SK-MEL-5 (cell line): ENCODE measurements at places on chromosomes 2 and 18. TPM values are rescaled to one million over a fixed set of nuclear protein-coding genes. Genes with fewer than 3 reads are reported as not detected.
A peak's percentile ranks its signal among the peaks of the same experiment; 100 is the strongest.

ACVR1 gene
- total RNA-seq: 6.1 and 7.2 TPM in 2 replicates

VIT gene
- not detected in 2 replicates for total RNA-seq

LYG1 gene
- 0.29 and 0.50 TPM in 2 replicates for total RNA-seq

DYSF gene
- total RNA-seq: 0.50 and 0.56 TPM in 2 replicates

DNA sequence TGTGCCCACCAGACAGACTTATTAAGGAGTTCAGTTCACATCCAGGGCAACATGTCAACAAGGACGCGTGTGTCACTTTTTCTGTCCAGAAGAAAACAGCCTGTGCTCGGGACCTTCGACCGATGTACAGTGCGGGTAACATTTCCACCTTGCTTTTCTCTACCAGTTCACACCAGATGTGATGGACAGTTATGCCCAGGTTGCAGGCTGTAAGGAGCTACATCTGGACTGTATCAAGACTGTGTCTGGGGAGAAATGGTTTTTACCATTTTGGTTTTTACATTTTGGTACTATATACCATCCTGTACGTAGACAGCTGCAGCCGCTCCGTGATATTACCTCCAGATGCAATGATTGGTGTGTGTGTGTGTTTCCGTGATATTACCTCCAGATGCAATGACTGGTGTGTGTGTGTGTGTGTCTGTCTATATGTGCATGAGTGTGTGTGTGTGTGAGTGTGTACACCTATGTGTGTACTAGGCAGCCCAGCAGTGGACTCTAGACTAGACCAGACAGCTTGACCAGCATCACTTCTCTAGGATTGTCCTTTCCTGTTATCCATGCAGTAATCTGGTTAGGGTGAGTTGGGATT is 118.0 kb downstream of the COL6A3 start:
- no peak for DNase-seq

DNA sequence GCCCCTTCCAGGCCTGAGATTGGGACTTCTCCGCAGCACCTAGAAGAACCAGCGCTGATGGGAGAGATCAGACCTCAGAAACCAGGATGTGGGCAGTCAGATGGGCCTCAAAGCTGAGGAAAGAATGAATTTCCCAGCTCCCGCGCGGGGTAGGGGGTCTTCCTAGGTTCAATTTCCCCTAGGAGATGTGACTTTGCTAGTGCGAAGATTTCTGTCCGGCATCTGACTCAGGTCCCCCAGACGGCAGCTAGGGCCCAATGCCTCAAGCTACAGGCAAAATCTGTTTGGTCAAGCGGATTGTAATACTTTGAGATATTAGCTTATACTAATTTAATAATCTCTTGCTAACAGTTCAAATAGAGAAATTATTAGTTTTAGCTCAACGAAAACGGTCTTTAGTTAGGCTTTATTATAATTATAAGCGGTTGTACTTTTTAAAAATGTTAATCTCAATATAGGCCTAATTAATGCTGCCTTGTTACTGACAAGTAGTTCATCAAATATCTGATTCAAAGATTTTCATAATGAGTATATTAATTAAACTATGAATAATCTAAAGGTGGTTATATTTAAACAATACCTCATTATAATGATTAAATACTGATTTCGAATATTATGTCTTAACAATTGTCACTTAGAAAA is 5.8 kb downstream of the DLX1 start:
- DNase-seq: no peak

GRCh38 chr2:131077182-131077846 is 15.9 kb downstream of the FAM168B start:
- DNase-seq: no peak

DNA sequence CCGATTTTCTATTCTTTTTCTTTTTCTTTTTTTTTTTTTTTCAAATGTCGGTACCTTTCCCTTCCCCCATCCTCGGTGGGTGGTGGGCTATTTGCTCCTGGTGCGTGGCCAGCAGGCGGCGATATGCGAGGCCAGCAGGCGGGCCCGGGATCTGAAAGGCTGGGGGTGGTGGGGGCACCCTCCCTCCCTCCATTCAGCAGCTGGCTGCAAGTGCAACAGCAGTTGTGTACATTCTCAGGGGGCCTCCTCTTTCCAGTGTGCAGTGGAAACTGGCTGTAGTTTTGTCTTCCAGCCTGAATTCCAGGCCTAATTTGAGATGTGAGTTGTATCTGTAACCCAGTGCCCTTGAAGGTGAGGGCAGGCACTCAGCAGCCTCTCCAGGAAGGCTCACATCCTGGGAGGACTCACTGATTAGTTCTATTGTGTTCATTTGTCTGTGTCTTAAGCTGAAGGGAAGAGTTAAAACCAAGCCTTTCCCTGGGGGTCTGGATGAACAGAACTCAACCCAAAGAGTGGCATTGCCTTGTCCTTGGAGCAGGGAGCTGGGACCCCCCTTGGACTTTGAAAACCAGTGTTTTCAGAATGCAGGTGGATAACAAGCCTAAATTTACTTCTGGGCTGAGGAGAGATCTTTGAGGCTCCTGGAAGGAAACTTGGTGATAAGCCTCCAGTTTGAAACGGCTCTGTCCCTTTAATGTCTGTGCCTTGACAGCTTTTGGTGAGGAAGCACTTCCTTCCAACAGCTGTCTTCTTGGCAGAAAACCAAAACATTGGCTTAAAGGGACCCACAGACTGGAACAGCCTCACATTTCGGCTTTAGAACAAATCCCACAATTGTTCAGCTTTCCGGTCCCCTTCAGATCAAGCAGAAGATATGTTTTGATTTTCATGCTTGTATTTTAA is 3.3 kb downstream of the MYCN start:
- DNase-seq: peak; percentile 38

DNA sequence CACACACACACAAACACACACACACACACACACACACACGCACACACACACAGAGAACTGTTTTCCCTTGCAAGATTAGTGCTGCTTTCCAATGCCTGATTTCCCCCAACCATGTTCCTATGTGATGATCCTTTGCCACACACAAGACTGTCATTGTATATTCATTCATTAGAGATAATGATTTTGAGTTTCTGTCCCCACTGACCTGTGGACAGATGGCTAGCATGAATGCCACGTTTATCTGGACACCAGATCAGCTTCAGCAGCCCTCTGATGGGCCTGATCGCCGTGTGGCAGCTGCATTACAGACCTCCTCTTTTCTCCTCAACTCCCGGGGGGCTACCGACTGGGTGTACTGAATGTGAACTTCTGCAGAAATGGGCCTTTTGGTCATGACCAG is 353.0 kb downstream of the MYCN start:
- DNase-seq: no peak

- no peak for DNase-seq
These were observed 192.1 kb upstream of the ID2 start for GRCh38 chr2:8489751-8490150.

GRCh38 chr2:116879650-116880160 is 934.8 kb upstream of the DDX18 start:
- no peak for DNase-seq

- no peak for DNase-seq
These were observed 78.7 kb downstream of the GBX2 start for GRCh38 chr2:236089271-236090026.

- DNase-seq: peak; percentile 75
These were observed 37.8 kb upstream of the MRPL19 start for GRCh38 chr2:75608684-75609333.

- DNase-seq: no peak
These were observed 64.6 kb downstream of the NAB1 start for GRCh38 chr2:190713471-190713870.

DNA sequence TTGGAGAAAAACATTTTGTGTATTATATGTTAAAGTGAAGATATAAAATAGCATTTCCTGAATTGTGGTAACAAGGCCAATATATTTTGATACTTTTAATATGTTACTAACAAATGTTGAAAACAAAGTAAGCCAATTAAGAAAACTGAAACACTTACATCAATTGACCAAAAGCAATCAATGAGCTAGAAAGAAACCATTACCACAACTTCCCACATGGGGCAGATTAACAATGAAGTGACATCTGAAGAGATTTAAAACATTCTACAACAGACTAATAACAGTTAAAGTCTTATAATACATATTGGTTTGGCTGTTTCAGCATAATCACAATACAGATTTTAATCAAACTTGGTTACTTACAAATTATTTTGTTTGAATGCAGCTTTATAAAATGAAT is 282.4 kb upstream of the NETO1 start:
- no peak for DNase-seq

GRCh38 chr18:26813043-26813442 is 52.5 kb downstream of the AQP4 start:
- DNase-seq: peak; percentile 65

GRCh38 chr18:12858991-12859390 is 25.0 kb downstream of the PTPN2 start:
- DNase-seq: no peak

GRCh38 chr2:96207073-96207773 is 1.4 kb downstream of the STARD7 start:
- peak; percentile 4 for DNase-seq

- DNase-seq: no peak
These were observed 1.0 kb upstream of the MAP4K4 start for GRCh38 chr2:101696272-101697123.

- DNase-seq: no peak
These were observed 99.4 kb upstream of the DSEL start for GRCh38 chr18:67615876-67616275.

- DNase-seq: no peak
These were observed 33.5 kb upstream of the SLC66A3 start for GRCh38 chr2:11121823-11122155.

DNA sequence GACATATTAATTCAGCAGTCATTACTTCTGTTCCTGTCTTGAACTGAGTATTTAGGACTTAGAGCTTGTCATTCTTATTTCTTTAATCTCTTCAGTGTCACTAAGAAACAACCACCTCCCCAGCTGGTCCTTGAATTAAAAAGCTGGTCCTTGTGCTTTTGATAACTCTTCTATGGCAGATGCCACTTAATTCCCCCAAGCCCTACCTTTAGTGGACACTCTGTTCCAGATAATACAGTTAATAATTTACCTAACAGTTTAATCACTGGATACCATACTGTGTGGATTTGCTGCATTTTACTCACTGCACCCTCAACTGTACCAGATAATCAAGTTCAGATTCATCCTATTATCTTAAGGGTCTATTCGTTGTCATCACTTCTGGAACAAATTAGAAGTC is 73.1 kb downstream of the SKA1 start:
- DNase-seq: no peak

DNA sequence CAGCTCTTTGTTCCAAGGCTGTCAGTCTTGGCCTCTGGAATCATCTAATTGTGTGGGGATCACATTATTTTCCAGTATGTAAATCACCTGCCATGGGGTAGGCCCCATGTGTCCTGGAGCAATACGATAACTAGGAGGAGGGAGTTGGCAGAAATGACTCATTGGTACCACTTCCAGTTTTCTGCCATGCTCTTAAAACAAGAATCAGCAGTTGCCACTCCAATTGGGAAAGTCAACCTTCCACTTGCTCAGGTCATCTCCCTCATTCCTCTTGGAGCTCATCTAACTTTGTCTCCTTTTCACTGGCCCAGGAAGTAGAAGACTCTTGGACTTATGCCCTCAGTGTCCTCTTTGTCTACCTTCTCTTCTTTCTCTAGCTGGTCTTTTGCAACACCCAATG is 487.0 kb downstream of the SLC4A3 start:
- DNase-seq: no peak

DNA sequence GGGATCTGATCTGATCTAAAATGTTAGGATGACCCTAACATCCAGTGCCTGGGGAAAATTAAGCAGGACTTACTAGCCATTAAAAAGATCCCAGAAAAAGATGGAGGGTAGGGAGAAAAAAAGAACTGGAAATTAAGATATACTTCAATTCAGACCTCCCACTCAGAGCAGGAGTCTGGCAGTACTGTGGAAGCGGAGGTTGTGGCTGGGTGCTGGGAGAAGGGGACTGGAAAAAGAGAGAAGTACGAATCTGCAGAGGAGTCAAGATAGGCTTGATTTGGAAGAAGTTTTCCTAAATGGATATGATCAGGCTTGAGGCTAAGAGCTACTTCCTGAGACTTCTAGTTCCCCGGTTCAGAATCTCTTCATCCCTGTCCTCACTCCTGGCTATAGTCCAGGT is 33.5 kb upstream of the IHH start:
- no peak for DNase-seq

- peak; percentile 48 for DNase-seq
These were observed 43.6 kb downstream of the TSPYL6 start for GRCh38 chr2:54212456-54212855.

DNA sequence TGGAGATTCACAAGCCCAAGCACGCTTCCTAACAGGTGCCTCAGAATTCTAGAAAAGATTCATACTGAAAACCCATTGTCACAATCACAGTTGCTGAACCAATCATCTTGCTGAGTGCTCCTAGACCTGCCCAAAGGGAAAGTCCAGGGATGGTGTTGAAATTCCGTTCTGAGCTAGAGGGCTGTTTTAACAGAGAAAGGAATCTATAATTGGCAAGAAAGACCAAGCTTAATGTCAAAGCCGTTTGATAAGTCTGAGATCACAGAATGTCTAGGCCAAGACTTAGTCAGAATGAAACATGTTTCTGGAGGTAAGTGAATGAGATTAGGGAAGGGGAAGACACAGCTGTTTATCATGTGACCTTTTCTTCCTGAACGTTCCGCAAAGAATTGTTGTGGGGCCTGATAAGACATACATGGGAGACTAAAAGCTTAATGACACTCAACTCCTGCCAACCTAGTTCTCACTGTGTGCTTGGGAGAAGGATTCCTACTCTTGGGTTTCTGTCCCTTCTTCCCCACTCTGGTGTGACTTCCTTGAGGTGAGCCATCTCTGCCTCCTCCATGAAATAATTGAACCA is 27.5 kb downstream of the PMAIP1 start:
- no peak for DNase-seq

DNA sequence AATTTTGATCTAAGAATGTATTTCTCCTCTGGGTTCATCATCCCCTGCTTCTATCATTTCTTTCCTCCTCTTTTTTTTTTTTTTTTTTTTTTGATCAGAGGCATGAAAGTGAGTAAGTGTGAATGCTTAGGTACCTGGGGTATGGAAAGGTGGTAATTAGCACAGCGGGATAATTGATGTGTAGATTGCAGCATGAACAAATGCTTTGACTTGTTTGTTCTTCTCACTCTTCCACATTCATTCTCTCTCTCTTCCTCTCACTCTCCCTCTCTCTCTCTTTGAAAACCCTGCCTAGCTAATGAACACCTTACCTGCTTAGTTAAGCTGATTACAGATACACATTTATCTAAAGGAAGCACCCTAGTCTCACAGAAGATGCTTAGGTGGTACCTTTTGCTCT is 74.7 kb downstream of the ZEB2 start:
- no peak for DNase-seq

DNA sequence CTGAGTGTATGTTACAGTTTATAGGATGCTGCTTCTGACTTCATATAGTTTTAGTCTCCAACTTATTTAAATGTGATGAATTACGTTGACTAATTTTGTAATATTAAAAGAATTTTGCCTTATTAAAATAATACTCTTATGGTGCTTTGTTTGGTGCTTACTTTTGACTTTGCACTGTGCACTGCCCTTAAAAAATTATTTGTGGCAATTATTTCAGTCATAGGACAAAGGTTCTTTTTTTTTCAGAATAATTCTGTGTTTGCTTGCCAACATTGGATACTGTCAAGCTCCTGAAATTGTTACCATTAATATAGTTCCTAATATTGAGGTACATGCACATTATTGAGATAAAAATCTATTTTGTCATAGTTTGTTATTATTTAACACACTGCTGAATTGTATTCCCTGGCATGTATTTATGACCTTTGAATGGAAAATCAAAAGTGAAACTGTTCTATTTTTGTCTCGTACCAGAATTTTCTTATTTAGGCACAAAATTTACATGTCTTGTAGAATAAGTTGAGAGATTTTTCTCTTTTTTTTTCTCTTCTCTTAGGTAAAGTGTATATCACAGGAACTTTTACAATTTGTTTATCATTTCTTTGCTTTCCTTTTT is 572.8 kb upstream of the KLHL29 start:
- no peak for DNase-seq

- DNase-seq: no peak
These were observed 71.3 kb downstream of the TNFRSF11A start for GRCh38 chr18:62396381-62396780.
